NCI-H1105 (cell line): ENCODE measurements at places on chromosomes 7 and 10.

GRCh38 chr7:145360511-145361100 is 524.8 kb upstream of the TPK1 start:
- DNase-seq: no peak

DNA sequence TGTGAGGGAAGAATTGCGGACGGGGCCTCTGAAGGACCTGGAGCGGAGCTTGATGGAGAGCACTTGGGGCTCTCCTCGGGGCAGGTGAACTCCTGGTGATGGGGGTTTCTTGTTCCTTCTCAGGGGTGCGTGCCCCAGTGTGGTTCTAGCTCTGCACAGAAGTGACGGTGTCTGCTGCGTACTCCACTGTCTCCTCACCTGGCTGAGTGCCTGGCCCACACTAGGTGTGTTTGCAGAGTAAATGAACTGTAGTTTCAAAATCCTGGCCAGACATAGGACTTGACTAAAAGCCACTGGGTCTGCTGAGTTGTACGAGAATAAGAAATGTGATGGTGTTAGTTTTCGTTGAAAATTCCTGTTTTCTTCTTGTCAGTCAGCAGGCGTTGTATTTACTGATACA is 35.6 kb downstream of the DYNC2I1 start:
- no peak for DNase-seq

GRCh38 chr7:43792471-43793150 is 34.1 kb downstream of the BLVRA start:
- DNase-seq: no peak

- DNase-seq: no peak
These were observed 199.5 kb downstream of the REEP3 start for GRCh38 chr10:63720676-63721075.

GRCh38 chr10:27724287-27724686 is 21.3 kb downstream of the MKX start:
- no peak for DNase-seq

- DNase-seq: no peak
These were observed 462.8 kb upstream of the ZWINT start for GRCh38 chr10:56823849-56824248.
